ENCODE measurements at places on chromosomes 4 and X.

GRCh38 chr4:127449449-127449848 lies 183.3 kb upstream of the INTU start:
- DNase-seq = no peak

DNA sequence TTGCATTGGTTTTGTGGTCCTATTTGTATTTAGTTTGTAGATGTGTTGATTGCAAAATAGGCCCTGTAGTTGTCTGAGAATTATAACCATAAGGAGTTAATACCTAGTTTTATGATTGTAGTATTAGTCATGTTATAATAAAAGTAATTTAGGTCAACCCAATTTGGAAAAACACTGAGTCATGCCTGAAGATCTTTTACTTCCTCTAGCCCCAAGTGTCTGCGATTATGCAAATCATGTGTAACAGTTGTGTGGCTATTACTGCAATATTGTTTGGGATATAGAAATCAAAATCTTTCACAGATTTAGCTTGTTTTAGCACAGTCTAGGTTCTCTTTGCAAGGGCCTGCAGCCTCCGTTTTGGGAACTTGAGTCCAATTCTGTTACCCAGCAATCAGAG lies 12.6 kb downstream of the SRD5A3 start:
- peak; percentile 50 for DNase-seq

DNA sequence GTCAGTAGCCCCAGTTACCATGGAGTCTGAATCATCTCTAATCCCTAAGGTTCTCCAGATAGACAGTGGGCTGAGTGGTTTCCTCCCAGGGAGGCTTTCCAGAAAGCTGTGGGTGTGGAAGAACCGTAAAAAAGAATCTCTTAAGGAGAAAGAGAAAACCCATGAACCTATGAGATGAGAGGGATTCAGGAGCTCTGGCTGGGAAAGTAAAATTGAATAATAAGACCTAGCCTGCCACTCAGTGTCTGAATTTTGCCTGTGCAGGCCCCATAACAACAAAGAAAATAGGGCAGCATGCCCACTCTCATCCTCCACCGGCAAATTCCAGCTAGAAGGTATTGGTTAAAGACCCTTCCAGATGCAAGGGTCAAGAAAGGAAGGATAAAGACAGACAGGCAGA lies 16.9 kb downstream of the AWAT2 start:
- DNase-seq = no peak

GRCh38 chr4:176377780-176378179 lies 58.0 kb downstream of the SPCS3 start:
- peak; percentile 18 for DNase-seq

DNA sequence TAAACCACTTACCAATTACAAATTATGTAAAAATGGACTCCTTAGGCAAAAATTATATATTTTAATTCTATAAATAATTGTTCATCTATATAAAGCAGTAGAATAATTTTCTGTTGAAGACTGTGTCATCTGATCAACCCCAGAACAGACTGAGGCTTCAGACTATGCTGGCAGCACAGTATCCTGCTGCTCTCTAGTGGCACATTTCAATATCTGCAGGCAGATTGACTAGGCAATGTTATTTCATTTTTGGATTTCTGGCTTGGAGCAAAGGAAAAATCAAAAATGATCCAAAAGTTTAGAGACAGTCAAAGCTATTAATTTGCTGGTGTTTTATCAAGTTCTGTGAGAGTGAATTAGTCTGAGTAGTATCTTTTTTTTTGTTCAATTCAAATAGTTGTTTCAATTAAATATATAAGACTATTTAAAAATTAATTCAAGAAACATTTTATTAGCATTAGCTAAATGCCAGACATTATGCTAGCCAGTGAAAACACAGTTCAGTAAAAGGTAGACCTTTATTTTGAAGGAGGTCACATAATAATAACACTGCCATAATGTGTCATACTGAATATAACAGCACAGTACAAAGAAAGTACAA lies 21.3 kb upstream of the SULT1E1 start:
- peak; percentile 32 for DNase-seq

DNA sequence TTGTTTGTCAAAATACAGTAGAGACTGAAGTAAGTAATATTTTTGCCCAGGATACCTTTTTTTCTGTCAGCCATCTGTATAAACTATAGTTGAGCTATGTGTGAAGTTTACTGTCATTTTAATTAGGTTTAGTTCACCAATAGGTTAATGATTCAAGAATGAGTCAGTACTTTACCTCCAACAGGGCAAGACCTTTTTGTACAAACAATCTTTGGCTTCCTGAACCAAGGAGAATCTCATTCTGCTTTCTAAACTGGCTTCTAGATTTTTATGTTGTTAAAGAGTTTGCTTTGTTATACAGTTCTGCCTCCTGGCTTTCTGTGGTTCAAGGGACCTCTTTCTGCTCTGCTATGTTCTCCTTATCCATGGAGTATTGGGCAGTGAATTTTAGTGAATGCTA lies 412.0 kb upstream of the NR3C2 start:
- no peak for DNase-seq

DNA sequence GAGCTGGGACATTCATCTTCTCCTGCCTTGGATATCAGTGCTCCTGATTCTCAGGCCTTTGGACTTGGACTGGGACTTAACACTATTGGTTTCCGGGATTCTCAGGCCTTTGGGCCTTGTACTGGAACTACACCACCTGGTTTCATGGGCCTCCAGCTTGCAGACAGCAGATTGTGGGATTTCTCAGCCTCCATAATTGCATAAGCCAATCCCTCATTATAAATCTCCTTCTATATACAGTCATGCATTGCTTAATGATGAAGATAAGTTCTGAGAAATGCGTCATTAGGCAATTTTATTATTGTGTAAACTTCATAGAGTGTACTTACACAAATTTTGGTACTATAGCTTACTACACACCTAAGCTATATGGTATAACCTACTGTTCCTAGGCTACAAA lies 8.9 kb upstream of the CCNG2 start:
- DNase-seq = no peak

- DNase-seq = no peak
Measured at GRCh38 chrX:15523088-15523487, 22.5 kb downstream of the BMX start.

DNA sequence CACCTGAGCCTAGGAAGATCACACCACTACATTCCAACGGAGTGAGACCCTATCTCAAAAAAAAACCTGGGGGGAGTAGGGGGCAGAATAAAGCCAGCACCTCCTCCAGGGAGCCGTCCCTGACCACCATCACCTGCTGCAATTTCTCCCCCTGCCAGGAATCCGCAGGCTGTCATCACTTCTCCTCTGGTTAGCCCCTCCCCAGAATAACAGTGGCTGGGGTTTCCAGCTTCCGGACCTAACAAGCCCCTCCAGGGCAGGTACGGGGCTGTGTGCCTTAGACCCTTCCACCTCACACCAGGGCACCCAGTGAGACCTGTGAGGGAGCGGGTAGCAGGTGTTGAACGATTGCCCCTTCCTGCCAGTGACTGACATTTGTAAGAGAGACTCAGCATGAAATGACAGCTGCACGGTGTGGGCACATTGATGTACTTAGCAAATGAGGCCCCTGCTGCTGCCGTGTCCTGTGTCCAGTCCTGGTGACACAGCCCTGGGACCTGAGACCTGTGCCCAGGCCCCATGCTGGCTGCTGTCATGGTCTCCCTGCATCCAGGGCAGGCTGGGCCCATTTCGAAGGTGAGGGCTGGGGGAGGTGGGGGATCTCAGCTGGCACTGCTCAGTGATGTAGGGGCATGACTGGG lies 6.7 kb upstream of the WFS1 start:
- no peak for DNase-seq

- DNase-seq = peak; percentile 45
Measured at GRCh38 chr4:158778156-158778711, 9.4 kb downstream of the FNIP2 start.

DNA sequence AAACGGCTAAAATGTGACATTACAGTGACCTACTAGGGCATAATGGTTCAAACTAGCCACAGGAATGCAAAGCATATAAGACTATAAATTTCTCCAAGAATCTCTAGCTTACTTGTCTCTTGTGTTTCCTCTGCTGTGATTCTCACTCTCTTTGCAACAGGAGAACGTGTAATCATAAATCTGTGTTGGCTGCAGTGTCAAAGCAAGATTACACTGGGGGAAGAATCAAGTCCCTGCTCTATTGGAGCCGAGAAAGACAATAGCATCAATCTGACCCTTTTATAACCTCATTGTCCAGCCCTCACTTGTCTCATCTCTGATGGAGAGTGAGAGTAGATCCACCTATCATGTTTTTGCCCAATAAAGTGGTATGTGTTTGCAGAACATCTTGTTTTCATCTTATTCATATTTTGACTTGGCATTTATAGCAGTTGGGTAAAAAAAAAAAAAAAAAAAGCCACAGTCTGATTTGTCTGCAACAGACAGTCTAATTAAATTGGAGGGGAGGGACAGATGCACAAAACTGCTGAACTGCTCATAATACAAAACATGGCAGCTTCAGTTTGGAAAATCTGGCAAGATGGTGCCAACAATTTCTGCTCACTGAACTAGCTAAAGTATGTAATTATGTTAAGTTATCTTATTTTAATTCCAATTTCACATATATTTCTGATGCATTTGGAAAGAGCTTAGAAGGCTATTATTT lies 165.0 kb upstream of the GABRA2 start:
- DNase-seq = no peak

DNA sequence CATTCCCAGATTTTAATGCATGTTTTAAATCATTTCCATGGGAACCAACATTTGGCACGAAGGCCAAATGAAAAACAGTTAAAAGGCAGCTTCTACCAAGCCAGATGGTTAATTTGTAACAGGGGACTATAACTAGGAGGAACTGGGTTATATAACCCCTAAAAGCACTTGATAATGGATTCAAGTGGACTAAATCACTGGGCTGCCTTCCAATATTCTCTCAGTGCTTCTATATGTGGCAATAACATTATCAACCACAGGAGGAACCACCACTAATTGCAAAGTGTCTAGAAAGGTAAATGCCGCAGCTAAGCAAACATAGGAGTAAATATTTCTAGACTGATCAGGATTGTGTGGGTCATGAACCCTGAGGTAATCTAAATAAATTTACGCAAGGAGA lies 391.5 kb downstream of the UBE2NL start:
- no peak for DNase-seq

GRCh38 chr4:27966664-27967063 lies 1106.0 kb downstream of the STIM2 start:
- no peak for DNase-seq

- no peak for DNase-seq
Measured at GRCh38 chr4:22680065-22680642, 12.6 kb upstream of the GBA3 start.

- no peak for DNase-seq
Measured at GRCh38 chr4:38080061-38080974, 120.1 kb downstream of the PTTG2 start.

GRCh38 chr4:67332627-67333026 lies 212.7 kb downstream of the CENPC start:
- peak; percentile 4 for DNase-seq

GRCh38 chr4:185730387-185730786 lies 81.6 kb downstream of the SORBS2 start:
- no peak for DNase-seq

- DNase-seq = no peak
Measured at GRCh38 chr4:20337261-20337664, 85.6 kb downstream of the SLIT2 start.

DNA sequence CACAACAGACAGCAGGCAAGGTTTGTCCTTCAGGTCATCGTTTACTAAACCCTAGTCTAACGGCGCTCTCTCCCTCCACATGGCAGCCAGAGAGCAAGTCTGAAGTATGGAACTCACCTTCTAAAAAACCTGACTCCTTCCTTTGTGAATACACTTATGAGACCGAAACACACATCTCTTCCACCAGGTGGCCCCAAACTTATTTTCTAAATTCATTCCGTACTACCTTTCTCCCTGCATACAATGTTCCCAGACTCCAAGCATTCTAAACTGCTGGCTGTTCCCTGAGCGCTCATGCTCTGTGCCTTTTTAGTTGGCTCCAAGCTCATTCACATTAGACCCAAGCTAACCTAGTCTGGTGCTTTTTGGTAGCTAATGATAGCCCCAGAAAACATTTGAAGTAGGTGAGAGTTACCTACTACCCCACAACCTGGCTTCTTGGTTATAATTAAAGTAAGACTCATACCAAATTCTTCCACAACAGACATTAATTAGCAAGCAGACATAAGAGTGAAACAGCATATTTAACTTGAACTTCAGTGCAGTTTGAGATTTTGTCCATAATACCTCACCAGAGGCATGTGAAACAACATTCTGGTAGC lies 67.6 kb upstream of the DCLK2 start:
- peak; percentile 12 for DNase-seq

- DNase-seq = no peak
Measured at GRCh38 chr4:8841678-8842268, 29.9 kb downstream of the HMX1 start.

- no peak for DNase-seq
Measured at GRCh38 chr4:173073939-173074500, 94.6 kb upstream of the GALNT7 start.

- no peak for DNase-seq
Measured at GRCh38 chr4:23036921-23037495, 344.3 kb downstream of the GBA3 start.

DNA sequence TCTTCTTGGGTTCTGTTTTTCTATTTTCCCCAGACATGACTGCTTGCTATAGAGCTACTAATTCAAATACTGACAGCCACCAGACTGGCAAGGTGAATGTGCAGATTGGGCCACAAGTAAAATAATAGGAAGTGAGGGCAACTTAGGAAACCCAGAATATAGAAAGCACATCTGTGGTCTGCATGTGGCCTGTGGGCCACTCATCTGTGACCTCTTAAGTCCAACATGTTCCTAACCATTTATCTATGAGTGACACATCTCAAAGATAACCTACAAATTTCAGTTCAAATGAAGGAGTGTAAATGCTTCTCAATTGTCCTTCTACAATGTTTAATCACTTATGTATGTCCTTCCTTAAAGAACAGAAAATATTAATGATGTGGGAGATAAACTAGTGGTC lies 128.9 kb downstream of the REELD1 start:
- DNase-seq = no peak

DNA sequence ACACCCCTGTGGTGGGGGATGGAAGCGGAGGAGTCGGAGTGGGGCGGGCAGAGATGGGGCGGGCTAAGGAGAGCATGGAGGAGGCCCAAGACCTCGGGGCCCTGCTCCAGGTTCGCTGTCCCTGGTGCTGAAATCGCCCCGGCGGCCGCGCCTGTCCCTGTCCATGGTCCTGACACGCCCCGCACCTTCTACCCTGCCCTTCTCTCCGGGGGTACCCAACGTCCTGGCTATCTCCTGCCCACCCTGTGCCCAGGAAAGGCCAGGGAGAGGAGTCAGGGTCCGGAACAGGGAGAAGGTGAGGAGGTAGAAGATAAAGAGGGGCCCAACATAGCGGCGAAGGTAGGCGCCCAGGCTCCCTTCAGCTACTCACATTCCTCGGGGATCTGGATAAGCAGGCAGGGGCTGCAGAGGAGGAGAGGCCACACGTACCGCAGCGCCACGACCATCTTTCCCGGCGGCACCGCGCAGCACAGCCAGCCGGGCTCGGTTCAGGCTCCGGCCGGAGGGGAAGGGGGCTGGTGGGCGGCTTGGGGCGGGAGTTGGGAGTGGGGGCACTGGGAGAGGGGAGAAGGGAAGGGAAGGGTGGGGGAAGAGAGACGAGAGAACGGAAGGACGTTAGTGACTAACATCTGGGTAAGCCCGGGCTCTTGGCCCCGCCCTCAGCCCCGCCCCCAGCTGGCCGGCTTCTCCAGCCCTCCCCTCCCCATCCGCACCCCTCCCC lies 10.4 kb downstream of the L1CAM start:
- DNase-seq = peak; percentile 54

GRCh38 chr4:39698424-39699009 lies 581 bp downstream of the UBE2K start:
- no peak for DNase-seq

GRCh38 chr4:139606579-139607501 lies 50.8 kb upstream of the SETD7 start:
- DNase-seq = peak; percentile 11
